PC-3 (cell line): ENCODE measurements at places on chromosomes 11 and 22. TPM values are rescaled to one million over a fixed set of nuclear protein-coding genes. Genes with fewer than 3 reads are reported as not detected.

GRCh38 chr11:32414925-32415324 lies 20.4 kb downstream of the WT1 start:
- H3K27ac ChIP-seq: no peak overlapping the region
- no peaks in the 10 kb centered on the region for H3K27me3 ChIP-seq
- no peaks in the 10 kb centered on the region for H3K4me1 ChIP-seq
- H3K36me3 ChIP-seq: no peaks in the 10 kb centered on the region
- no peak for DNase-seq

GRCh38 chr11:1877211-1878136 lies 14.2 kb downstream of the PRR33 start:
- no peaks in the 10 kb centered on the region for H3K36me3 ChIP-seq
- H3K4me1 ChIP-seq: no peaks in the 10 kb centered on the region
- H3K27me3 ChIP-seq: no peaks in the 10 kb centered on the region
- DNase-seq: peak; percentile 8

GRCh38 chr11:17014833-17015626 lies 816 bp upstream of the PLEKHA7 start:
- peak; percentile 83 for DNase-seq
- H3K4me3 ChIP-seq: peak overlapping the region; percentile 73
- H3K36me3 ChIP-seq: no peaks in the 10 kb centered on the region
- H3K27me3 ChIP-seq: no peaks in the 10 kb centered on the region

DNA sequence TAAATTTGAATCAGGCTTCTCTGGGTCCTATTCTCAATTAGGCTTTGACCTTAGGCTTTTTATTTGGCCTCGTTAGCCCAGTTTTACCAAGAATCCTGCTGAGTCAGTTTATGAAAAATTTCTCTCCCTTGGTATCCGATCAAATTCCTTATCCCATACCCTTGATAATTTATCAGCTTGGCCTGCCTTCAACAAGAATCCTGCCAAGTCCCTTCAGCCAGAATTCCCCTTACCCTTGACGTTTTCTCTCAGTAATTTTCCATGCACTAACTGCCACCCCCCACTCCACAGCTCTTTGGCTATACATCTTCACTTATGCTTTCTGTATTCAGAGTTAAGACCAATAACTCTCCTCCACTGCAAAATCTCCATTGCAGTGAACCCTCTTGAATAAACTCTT lies 811.0 kb upstream of the CCDC90B start:
- H3K4me3 ChIP-seq: no peak overlapping the region
- DNase-seq: no peak
- H3K4me1 ChIP-seq: no peaks in the 10 kb centered on the region
- H3K27me3 ChIP-seq: no peaks in the 10 kb centered on the region
- no peaks in the 10 kb centered on the region for H3K36me3 ChIP-seq

- no peak for DNase-seq
- H3K36me3 ChIP-seq: no peaks in the 10 kb centered on the region
- no peak overlapping the region for H3K4me3 ChIP-seq
- H3K4me1 ChIP-seq: no peaks in the 10 kb centered on the region
- H3K27ac ChIP-seq: no peak overlapping the region
- peaks cover 5% of the 10 kb centered on the region; the same call in 1 of the 2 replicates for H3K27me3 ChIP-seq
These were observed 8.2 kb downstream of the SESN3 start for GRCh38 chr11:95222817-95223216.

DNA sequence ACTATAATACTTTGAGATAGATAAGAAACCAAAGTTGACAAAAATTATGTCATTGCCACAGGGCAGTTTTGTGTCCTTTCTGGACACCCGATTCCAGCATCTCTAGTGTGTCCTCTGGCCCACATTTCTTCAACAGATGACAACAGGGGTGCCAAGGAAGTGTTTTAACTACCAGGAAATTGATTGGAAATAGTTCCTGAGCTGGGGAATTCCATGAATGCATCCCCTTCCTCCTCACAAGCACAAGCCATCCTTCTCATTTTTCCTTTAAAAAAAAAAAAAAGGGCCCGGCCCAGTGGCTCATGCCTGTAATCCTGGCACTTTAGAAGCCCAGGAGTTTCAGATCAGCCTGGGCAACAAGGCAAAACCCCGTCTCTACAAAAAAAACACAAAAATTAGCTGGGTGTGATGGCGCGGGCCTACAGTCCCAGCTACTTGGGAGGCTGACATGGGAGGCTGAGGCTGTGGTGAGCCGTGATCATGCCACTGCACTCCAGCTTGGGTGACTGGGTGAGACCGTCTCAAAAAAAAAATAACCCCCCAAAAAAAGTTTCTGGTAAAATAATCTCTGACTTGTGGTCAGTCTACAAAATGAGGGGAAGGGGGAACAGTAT lies 797 bp upstream of the B3GAT3 start:
- no peak for DNase-seq
- no peak overlapping the region; the same call in 1 of the 2 replicates for H3K4me3 ChIP-seq
- H3K4me1 ChIP-seq: peaks cover 21% of the 10 kb centered on the region
- peaks cover 25% of the 10 kb centered on the region for H3K36me3 ChIP-seq
- no peaks in the 10 kb centered on the region for H3K27me3 ChIP-seq

- H3K36me3 ChIP-seq: no peaks in the 10 kb centered on the region
- no peak overlapping the region for H3K27ac ChIP-seq
- no peaks in the 10 kb centered on the region for H3K4me1 ChIP-seq
- DNase-seq: peak; percentile 94
These were observed 179.0 kb downstream of the GRM5 start for GRCh38 chr11:88886796-88887195.

DNA sequence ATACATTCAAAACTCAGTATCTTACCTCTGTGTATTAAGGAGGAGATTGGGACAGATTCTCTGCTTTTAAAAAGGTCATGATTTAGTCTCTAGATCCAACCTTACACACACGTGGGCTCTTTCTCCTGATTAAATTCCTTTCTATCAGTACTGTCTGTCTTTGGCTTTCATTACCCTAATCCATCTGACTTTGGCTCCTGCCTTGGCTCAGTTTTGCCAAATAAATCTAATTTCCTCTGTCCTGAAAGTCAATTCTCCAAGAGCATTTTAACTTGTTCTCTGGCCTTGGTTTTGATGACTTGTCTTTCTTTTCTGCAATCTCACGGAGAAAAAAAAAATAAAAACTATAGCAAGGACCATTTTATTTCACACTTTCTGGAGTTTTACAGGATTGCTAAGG lies 176.6 kb upstream of the PDGFD start:
- H3K27ac ChIP-seq: no peak overlapping the region
- H3K36me3 ChIP-seq: no peaks in the 10 kb centered on the region
- no peak for DNase-seq
- no peaks in the 10 kb centered on the region for H3K4me1 ChIP-seq
- no peaks in the 10 kb centered on the region for H3K27me3 ChIP-seq
- H3K4me3 ChIP-seq: no peak overlapping the region

- no peak for DNase-seq
- H3K4me1 ChIP-seq: no peaks in the 10 kb centered on the region
- no peak overlapping the region for H3K27ac ChIP-seq
- no peaks in the 10 kb centered on the region for H3K27me3 ChIP-seq
- no peak overlapping the region for H3K4me3 ChIP-seq
These were observed 90.4 kb downstream of the RELT start for GRCh38 chr11:73466643-73467042.

- no peaks in the 10 kb centered on the region for H3K27me3 ChIP-seq
- H3K4me3 ChIP-seq: no peak overlapping the region
- H3K4me1 ChIP-seq: no peaks in the 10 kb centered on the region
- H3K36me3 ChIP-seq: no peaks in the 10 kb centered on the region
- DNase-seq: no peak
- no peak overlapping the region for H3K27ac ChIP-seq
These were observed 447.1 kb downstream of the TBC1D22A start for GRCh38 chr22:47209547-47210023.

GGTLC3 gene
- not detected in 2 replicates for total RNA-seq

INS gene
- total RNA-seq: not detected in 2 replicates

UPK3A gene
- total RNA-seq: 1.1 TPM in 1 of 2 replicates, not detected in the other

HDHD5 gene
- total RNA-seq: 57.3 and 62.9 TPM in 2 replicates

ASCC2 gene
- total RNA-seq: 37.0 and 49.6 TPM in 2 replicates

TPBGL gene
- total RNA-seq: not detected in 2 replicates

OR2AG2 gene
- 0.15 TPM in 1 of 2 replicates, not detected in the other for total RNA-seq

OR51T1 gene
- total RNA-seq: not detected in 2 replicates
